ENCODE measurements at places on chromosomes 1 and 21.

GRCh38 chr1:31102501-31102950 is 37.0 kb upstream of the PUM1 start:
- DNase-seq: no peak

DNA sequence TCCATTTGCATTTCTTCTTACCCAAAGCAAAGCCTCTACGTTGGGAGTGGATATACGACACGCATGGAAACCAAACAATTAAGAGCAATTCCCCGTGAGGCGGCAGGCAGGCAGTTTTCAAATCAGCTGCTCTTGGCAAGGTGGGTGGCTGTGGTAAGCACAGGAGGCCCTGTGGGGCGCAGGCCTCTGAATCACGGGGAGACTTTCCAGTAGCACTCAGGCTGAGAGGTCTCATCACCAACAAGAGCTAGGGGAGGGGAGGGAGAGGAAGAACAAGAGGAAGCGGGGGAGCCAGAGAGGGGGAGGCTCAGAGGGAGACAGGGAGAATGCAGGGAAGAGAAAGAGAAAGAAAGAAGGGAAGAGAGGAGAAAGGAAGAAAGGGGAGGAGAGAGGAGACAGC is 56.4 kb downstream of the MT1HL1 start:
- DNase-seq: no peak

- no peak for DNase-seq
Measured at GRCh38 chr1:26102119-26102518, 9.5 kb upstream of the PDIK1L start.

- peak; percentile 62 for DNase-seq
Measured at GRCh38 chr1:9721606-9722377, 70.3 kb downstream of the PIK3CD start.

GRCh38 chr21:39022863-39023693 is 160.2 kb downstream of the PSMG1 start:
- no peak for DNase-seq

GRCh38 chr1:2316451-2316961 is 74.8 kb downstream of the MORN1 start:
- DNase-seq: no peak

DNA sequence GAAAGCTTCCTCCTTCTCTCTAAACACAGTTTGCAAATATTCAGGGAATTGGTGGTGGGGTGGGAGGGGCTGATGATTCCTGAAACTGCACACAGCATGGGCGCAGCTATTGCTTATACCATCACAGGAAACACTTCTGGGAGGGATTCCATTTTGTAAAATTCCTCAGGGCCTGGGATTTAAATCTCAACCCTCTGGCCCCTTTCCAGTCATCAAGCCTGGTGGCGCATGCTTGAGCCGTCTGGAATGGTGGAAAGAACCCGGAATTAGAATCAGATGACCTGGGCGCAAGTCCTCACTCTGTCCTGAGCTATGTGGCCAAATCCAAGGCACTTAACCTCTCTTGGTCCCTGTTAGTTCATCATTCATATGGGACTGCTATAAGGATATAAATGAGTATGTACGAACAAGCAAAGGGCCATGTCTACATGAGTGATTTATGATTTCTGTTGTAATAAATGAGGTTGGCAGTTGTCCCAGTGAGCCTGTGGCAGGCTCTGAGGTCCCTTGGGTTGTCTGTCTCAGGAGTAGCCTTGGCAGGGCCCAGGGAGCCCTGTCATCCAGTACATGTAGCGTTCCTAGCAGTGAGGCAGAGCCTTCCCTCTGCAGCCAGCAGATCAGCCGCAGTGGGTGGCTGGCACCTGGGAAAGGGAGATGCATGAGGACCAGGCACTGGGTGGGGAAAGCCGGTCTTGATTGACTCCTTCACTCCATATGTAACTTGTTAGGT is 72.0 kb downstream of the MAN1C1 start:
- DNase-seq: no peak

DNA sequence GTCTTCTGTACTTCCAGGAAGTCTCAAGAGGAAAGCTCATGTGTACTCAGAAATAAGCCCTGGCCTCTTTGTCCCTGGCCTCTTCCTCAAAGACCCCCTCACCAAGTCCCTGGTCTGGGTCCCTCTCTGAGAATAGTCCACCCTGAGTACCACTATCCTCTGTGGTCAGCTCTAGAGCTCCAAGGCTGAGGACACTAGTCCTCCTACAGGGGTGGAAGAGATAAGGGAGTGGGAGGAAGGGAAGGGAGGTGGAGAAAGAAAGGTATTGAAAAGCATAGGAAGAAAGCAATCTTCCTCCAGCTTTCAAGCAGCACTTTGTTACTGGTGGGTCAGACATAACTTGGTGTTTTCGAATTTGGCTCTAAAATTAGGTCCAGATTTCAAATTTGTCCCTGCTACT is 181.4 kb downstream of the NRIP1 start:
- no peak for DNase-seq

GRCh38 chr1:45512641-45513054 is 9.0 kb downstream of the PRDX1 start:
- peak; percentile 81 for DNase-seq
